Right lung (tissue), 10 donors: ENCODE measurements at places on chromosomes 1 and 21. TPM values are rescaled to one million over a fixed set of nuclear protein-coding genes. Genes with fewer than 3 reads are reported as not detected.

CFAP141 gene
- polyA plus RNA-seq, result 3.9 TPM

NIT1 gene
- 46.1 TPM for polyA plus RNA-seq

RAB3B gene
- polyA plus RNA-seq, result 0.24 TPM

SPRR2G gene
- polyA plus RNA-seq, result not detected

EXTL1 gene
- polyA plus RNA-seq, result 1.5 TPM

RO60 gene
- polyA plus RNA-seq, result 51.8 TPM

P3R3URF gene
- polyA plus RNA-seq, result not detected

TIE1 gene
- 74.8 TPM for polyA plus RNA-seq

RCSD1 gene
- 20.6 TPM for polyA plus RNA-seq

SPRR3 gene
- polyA plus RNA-seq, result not detected

- no peak for DNase-seq
These were observed 9.3 kb upstream of the MAST2 start for GRCh38 chr1:45793942-45794604.

- no peak for DNase-seq
These were observed 3.3 kb downstream of the KRTAP10-3 start for GRCh38 chr21:44555200-44555875.

DNA sequence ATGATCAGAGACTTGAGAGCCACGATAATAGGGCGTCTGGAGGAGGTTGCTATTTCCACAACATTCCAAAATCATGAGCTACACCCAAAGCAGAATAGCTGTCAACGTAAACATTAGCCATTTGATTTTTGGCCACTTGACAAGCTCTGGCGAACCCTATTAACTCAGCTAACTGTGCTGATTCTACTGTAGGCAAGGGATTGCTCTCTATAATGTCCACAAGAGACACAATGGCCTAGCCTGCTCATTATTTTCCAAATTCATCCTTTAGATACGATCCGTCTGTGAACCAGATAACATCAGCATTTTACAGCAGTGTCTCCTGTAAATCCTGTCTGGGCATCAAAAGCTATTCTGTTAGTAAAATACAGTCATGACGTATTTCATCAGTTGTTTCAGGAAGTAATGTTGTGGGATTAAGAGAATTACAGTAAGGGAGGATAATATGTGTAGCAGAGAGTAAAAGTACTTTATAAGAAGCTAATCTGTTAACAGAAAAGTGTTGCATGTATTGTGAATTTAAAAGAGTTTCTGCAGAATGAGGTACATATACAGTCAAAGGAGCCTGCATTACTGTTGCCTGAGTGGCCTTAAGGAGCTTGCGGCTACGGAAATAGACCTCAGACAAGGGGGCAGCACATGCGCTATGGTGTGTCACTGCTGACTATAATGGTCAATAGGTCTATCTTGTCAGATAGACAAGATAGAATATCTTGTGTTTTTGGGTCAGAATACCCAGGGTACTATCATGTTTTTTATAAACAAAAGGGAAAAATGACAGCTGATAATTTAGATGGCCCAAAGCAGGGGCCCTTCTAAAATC, 44.9 kb upstream of the TINAGL1 start:
- DNase-seq, result no peak

DNA sequence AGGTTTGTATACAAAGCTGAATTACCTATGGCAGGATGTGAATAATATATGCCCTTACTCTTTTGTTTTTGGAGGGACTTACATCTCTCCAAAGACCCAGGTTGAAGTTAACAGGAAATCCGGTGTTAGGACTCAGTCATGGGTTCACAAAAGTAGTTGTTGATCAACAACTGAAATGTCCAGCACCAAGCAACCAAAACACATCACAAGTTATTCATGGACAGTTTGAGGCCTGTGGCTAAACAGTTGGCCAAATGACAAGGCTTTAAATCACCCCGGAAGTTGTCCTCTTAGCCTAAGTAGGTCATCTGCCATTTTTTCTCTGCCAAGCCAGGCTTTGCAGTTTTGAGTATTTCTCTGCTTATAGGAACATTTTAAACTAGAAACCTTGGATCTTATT, 89.9 kb downstream of the CD247 start:
- no peak for DNase-seq

GRCh38 chr21:14683063-14683462, 136.9 kb upstream of the SAMSN1 start:
- DNase-seq, result no peak

GRCh38 chr21:27275294-27275927, 308.5 kb upstream of the ADAMTS5 start:
- no peak for DNase-seq

- DNase-seq, result no peak
These were observed 121.5 kb downstream of the OLFML2B start for GRCh38 chr1:161902182-161902581.

- no peak for DNase-seq
These were observed 1.3 kb upstream of the PEX10 start for GRCh38 chr1:2413495-2414296.

- peak; percentile 78 for DNase-seq
These were observed 9.6 kb downstream of the NES start for GRCh38 chr1:156667610-156667967.

DNA sequence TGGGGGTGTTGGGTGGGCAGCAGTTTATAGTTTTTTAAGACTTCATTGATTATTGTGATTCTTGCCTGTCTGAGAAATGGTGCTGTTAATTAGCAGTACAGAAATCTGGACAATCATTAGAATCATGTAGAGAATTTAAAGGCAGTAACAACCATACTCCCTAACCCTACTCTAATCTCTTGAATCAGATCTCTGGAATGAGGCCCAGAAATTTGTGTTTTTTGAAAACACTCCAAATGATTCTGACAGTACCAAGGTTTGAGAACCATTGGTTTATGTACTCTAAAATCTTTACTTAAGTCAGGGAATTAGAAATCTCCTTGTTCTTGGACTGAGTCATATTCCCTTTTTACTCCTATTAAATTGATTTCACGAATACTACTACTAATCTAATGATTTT, 24.0 kb downstream of the FNBP1L start:
- peak; percentile 22 for DNase-seq

DNA sequence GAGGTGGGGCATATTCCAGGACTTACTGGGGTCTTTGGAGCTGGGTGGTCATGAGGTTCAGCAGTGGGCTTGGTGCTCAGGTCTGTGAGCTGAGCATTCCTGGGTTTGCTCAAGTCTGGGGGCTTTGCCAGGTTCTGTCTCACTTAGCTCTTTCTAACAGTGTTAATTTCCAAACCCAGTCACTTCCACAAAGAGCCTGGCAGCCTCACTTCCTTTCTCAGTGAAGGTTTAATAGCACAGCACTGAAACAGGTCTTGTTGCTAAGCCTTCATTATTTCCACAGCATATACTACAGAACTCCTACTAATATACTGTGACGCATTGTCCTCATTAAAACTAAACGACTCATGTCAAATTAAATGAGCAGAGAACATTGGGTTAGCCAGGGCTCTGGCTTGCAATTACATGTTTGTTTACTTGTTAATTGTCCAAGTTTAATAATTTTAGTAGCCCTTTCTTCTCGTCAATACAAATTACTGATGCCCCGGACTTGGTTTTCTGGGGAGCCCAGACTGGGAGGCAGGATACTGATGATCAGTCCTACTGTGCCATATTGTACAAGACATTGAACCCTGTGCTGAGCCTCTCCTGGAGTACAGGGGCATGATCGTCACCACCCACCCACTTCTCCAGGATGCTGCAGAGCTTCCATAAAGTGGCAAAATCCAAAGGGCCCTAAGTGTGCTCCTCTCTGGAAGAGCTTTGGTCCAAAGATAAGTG, 170.7 kb downstream of the IER5 start:
- no peak for DNase-seq

DNA sequence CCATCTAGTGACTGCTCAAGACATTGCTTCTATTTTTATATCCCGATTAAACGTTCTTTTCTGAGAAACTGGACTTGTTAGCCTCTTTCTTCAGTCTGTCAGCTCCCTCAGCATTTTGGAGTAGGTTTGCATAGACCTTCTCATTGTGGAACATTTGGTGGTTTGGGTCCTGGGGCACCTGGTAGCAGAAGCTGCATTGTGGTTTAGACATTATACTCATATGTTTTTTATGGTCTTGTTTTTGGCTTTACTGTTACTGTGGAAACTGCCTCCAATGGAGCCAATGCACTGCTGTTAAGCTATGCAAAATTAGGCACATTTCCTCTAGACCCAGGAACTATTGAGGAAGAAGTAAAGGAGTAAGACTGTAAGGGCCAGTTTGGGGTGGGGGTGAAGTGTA, 36.7 kb upstream of the LRRC8B start:
- no peak for DNase-seq

DNA sequence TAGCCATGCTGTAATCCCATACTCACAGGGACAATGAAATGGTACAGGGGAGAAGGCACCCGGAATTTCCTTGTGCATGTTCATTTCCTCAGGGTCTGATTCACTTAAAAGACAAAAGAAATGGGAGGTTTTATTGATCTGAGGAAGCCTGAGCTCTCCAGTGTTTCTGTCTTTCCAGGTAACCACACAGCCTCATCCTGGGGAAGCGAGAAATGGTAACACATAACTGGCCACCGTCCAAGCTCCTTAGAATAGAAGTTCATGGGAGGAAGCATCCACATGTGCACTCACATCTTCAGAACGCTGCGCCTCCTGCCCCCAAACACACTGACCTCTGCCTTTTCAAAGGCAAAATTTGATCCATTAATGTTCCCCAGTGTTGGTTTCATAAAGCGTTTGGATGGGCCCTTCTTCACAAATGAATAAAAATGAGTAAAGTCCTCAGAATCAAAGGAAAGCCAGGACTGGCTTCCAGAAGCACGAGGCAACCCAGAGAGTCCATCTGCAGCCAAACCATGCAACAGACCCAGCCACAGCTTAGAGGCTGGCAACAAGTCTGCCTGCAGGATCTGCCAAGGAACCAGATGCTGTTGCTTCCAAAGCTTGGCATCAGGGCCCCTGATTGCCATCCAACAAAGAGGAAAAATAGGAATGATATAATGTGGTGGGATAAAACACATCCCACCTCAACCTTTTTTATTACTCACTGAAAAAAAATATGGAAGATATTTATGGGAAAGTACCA, 120.3 kb downstream of the ZBTB18 start:
- no peak for DNase-seq
